ENCODE measurements at places on chromosomes 2 and 18.

- DNase-seq, result no peak
These were observed 47.5 kb downstream of the VSNL1 start for GRCh38 chr2:17588031-17588430.

DNA sequence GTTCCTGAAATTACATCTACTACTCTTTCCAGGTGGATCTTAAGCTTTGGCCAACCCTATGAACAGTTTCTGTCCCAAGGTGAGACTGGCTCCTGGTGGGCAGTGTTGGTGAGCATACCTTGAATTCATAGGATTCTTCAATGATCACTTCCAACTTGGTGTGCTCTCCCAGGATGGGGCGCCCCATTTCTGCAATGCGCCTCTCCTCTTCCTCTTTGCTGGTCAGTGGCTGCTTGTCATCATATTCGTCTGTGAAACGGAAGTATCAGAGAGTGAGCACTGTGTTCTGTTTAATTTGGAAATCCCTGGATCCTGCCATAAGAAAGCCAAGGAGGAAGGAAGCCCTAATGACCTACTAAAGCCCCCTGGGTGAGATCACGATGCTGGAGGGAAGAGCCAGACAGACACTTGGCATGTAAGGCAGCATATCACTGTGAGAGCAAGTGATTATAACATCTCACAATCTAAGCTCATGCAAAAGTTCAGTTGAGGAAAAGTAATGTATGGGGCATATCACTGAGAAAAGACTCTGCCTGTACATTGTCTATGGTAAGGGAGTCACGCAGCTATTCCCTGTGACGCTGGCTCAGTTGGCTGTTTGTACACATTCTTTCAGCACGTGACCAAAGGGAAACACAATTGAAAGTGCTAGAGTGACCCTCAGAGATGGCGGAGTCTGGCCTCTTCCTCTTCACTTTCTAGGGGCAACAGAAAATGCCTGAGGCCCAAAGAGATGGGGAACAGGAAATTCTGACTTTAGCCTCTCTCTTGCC is 287.0 kb downstream of the SLC8A1 start:
- no peak for DNase-seq

GRCh38 chr2:231300020-231300721 is 95.3 kb upstream of the B3GNT7 start:
- no peak for DNase-seq

DNA sequence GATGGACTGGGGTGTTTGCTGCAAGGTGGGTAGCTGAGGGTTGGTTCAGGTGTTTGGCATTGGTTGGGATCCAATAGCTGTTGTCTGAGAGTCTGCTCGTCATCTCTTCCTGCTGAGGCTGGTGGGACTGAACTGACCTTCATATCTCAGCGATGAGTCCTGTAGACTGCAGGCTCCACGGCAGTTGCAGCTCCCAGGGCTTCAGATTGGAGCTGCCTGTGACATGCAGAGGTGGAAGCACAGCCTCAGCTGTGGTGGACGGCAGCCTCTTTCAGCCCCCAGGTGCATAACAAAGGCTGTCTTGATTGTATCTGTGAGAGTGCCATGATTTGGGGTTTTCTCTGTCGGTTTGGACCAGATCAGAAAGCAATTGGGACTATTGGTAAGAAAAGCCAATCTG is 3.9 kb upstream of the IL1R2 start:
- no peak for DNase-seq

GRCh38 chr18:51630706-51631105 is 433.2 kb upstream of the MEX3C start:
- no peak for DNase-seq

DNA sequence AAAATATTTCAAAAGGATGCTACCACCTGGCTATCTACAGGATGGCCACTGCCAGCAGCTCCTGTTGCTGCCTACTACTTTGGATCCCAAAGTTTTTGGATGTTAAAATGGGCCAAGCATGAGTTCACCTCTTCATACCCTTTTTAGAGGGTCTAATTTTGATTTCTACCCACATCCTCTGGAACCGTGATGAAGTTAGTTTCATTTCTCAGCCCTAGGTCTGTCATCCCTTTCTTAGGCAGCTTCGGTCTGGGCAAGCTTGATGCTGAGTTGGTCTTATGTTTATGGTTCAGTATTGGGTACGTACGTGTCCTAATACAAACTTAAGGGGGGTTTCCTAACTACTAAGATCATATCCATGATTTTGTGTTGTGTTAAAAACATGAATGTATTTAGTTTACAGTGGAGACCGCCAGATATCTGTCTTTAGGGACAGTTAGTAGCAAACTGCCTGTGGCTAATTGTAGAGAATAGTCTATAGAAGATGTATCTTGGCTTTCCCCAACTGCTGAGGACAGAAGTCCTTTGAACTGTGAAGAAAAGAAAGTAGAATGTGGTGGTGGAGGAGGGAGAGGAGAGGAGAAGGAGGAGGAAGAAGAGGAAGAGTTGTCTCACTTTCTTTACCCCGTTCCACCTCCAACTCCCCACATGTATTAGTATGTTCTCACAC is 184.9 kb downstream of the UBE2E3 start:
- DNase-seq, result no peak

DNA sequence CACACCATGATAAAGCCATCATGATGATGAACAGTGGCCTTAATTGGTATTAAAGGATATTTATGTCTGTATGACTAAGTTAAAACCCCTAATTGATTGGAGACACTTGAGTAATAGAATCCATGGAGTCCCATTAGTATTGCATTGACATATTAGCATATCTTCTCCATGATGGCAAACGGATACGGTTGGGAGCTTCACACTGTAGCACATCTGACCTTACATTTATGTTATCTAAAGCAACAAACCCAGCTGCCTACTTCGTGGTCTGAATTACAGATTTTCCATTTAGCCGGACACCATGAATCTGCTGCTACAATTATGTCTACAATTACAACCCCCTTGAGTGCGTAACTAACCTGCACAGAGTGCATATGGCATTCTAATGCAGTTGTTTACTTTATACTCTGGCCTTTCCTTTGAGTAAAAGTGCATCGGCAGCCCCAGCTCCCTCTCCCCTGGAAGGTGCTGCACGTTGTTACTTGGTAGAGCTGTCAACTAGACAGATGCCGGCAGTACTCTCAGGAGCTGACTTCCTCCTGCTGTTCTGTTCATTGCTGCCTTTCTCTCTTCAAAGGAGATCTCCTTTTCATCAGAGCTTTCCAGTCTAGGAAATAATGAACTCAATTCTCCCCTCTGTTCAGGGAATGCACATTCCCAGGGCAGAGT is 92.1 kb downstream of the LRRC30 start:
- no peak for DNase-seq

GRCh38 chr2:71801556-71801955 is 346.1 kb downstream of the CYP26B1 start:
- DNase-seq, result no peak

GRCh38 chr18:13449651-13450050 is 231.1 kb downstream of the LDLRAD4 start:
- no peak for DNase-seq

- no peak for DNase-seq
These were observed 167.3 kb upstream of the GLI2 start for GRCh38 chr2:120568089-120568974.

GRCh38 chr2:186515376-186515775 is 29.3 kb downstream of the ZC3H15 start:
- no peak for DNase-seq

- no peak for DNase-seq
These were observed 39.8 kb upstream of the ZEB2 start for GRCh38 chr2:144559681-144560080.

DNA sequence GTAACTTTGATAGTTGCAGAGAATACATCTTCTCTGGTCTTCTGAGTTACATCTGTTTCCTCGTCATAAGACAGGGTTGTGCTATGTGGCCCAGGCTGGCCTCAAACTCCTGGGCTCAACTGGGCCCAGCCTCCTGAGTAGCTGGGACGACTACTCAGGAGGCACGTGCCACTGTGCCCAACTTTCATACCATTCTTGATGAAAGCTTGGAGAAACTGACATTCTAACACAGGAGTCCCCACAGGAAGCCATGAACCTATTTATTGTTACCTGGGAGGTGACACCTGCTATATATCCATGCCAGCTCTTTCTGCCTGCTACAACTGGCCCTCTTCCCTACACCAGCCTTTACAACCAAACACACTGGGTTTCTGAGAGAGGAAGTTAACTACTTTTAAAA is 19.1 kb downstream of the EIF2AK3 start:
- no peak for DNase-seq

- no peak for DNase-seq
These were observed 54.3 kb upstream of the BZW1 start for GRCh38 chr2:200757399-200757798.
